ENCODE measurements at places on chromosomes 2 and 18. TPM values are rescaled to one million over a fixed set of nuclear protein-coding genes. Genes with fewer than 3 reads are reported as not detected.

TOGARAM2 gene
- not detected for polyA plus RNA-seq

KCNIP3 gene
- polyA plus RNA-seq: 2.6 TPM

OTOS gene
- not detected for polyA plus RNA-seq

NOL4 gene
- 1.5 TPM for polyA plus RNA-seq

SKOR2 gene
- polyA plus RNA-seq: not detected

MROH2A gene
- 0.69 TPM for polyA plus RNA-seq

REG3G gene
- polyA plus RNA-seq: not detected

TBR1 gene
- polyA plus RNA-seq: 0.19 TPM

GCA gene
- 79.8 TPM for polyA plus RNA-seq

NT5DC4 gene
- polyA plus RNA-seq: not detected

EMILIN2 gene
- 116 TPM for polyA plus RNA-seq

FSIP2 gene
- polyA plus RNA-seq: 6.4 TPM

MOGAT1 gene
- 0.34 TPM for polyA plus RNA-seq

TWIST2 gene
- polyA plus RNA-seq: not detected

IL36G gene
- not detected for polyA plus RNA-seq

CROCC2 gene
- polyA plus RNA-seq: not detected

ZNF519 gene
- polyA plus RNA-seq: 5.1 TPM

LONRF2 gene
- 0.36 TPM for polyA plus RNA-seq

G6PC2 gene
- not detected for polyA plus RNA-seq

PLEK gene
- polyA plus RNA-seq: not detected

SPDYA gene
- 2.1 TPM for polyA plus RNA-seq

C2orf15 gene
- polyA plus RNA-seq: 5.9 TPM

SERPINB4 gene
- polyA plus RNA-seq: not detected

POMC gene
- polyA plus RNA-seq: 2.0 TPM

NEU4 gene
- polyA plus RNA-seq: 1.6 TPM

ACMSD gene
- 0.46 TPM for polyA plus RNA-seq

EFEMP1 gene
- 2.4 TPM for polyA plus RNA-seq

DSG1 gene
- polyA plus RNA-seq: not detected

MPP4 gene
- not detected for polyA plus RNA-seq

FHOD3 gene
- 127 TPM for polyA plus RNA-seq

IL18R1 gene
- polyA plus RNA-seq: 0.47 TPM

LRP1B gene
- polyA plus RNA-seq: 1.2 TPM

CYTIP gene
- polyA plus RNA-seq: 0.15 TPM

PARD6G gene
- 4.9 TPM for polyA plus RNA-seq

RBM44 gene
- 0.46 TPM for polyA plus RNA-seq

SLC66A2 gene
- polyA plus RNA-seq: 39.8 TPM
